ENCODE measurements at places on chromosomes 7 and 10.

DNA sequence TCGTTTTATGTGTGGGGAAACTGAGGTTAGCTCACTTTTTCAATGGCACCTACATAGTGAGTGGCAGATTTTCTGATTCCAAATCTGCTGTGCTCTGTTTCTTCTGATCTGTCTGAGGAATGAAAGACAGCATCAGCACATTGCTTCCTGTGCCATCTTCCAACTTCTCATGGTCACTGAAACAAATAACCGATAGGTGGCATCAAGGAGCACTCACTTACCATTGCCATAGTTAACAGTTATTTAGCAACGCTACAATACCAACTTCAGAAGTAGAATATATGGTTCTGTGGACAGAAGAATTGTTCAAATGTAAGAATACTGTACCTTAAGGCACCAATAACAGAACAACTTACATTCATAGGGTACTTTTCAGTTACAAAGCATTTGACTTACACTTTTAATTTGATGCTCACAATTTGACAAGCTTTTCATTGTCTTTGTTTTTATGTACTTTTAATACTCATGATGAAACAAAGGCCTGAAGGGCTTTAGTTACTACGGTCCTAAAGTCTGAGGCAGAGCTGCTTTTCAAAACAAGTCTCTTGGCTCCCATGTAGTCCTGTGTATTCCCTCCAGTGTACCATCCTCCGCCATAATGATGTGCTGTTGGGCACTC lies 228.9 kb upstream of the TCF7L2 start:
- peak; percentile 62 for DNase-seq

GRCh38 chr7:109073543-109073942 lies 503.9 kb downstream of the DNAJB9 start:
- no peak for DNase-seq

DNA sequence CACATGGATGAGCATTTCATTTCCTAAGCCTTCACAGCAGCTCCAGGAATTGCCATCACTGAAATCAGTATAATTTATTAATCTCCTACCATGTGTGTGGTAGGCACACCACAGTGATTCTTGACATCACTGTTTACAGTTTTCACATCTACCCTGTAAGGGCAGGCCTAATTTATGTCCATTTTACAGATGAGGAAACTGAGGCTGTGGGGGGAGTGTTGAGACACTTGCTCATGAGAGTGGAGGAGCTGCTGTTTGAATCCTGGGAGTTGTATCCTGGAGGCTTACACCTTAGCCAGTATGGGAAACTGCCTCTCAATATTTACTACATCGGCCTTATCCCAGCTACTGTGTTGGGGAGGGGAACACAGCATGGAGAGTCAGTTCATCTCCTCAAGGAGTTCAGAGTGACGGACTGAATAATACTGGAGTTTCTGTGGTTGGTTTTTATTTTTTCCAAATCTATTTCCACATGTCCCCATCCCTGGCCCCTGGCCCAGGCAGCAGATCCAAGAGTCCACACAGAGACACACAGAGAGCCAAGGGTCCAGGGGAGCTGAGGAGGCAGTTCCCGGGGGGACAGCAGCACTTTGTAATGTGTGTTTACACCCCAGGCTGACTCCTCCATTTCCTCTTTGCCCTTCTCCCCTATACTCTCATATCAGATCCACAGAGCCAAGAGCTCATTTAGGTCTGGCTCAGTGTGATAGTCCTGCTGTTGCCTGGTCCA lies 13.2 kb downstream of the UBTD1 start:
- no peak for DNase-seq

- no peak for DNase-seq
Measured at GRCh38 chr10:119166564-119166963, 1.1 kb upstream of the SFXN4 start.

- no peak for DNase-seq
Measured at GRCh38 chr10:7486528-7486927, 75.7 kb upstream of the SFMBT2 start.

GRCh38 chr7:72343991-72344390 lies 68.1 kb downstream of the CALN1 start:
- DNase-seq: no peak

DNA sequence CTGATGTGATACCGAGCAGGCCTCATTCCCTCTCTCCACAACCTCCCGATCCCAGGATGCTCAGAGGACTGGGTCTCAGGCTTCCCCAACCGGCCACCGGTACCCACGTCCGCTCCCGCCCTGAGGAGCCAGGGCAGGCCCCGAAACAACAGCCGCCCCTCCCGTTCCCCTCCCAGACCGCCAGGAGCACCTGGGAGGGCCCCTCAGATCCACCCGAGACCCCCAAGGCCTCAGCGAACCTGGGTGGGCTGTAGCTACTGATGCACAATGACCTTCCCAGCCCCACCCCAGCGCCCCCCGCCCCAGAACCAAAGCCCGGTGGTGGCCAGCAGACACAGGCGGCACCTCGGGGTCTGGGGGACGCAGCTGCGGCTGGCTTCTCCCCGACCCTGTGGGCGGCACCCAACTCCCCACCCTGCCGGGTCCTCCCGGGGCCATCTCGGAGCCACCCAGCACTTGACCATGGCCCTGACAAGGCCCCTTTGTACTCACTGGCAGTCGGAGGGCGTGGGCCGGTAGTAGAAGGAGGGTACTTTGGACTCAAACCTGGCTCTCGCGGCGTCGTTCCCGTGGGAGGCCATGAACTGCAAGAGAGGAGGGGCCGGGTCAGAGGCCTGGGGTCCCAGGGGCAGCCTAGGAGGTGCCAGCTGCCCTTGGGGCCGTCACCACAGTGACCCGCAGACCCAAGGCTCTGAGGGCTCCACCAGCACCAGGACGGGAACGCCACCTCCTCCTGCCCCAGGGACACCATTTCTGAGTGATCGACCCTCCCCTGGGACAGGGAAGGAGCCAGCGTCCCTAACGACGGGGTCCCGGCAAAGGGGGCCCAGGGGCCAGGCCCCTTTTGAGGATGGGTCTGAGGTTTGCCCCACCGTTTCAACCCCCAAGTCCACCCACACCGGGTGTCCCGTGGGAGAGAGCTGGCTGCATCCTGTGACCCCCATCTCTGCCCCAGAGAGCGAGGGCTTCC lies 28.1 kb downstream of the ADAP1 start:
- no peak for DNase-seq

DNA sequence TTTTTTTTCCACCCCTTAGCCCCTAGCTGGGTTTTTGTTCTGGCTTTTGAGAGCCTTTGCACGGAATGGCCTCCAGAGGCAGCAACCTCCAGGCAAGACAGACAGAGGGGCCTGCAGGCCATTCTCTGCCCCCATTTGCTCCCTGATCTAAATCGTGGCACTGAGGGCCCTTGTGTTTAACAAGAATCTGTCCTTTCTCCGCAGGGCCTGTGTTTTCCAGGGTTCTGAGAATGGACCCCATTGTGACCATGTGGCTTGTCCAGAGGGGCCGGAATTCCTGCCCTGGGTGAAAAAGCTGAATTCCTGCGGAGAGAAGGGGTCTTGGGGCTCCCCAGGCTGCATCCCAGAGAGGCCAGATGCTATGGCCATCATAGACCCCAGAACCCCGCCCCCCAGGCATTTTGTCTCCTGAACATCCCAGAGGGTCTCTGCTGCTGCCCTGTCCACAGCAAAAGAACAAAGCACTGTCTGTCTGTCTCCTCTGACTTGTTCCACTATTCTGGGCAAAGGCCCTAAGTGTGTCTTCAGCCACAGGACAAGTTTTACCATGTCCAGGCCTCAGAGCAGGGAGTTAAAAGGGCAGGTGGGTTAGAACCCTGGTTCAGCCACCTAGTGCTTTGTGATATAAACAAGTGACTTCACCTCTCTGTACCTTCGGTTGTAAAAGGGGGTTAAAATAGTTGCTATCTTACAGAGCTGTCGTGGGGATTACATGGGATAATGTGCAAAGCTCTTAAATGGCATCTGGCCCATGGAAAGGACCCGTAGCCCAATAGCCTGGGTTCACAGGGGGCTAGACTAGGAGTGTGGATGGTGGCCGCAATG lies 155.6 kb downstream of the SH3PXD2A start:
- DNase-seq: no peak

DNA sequence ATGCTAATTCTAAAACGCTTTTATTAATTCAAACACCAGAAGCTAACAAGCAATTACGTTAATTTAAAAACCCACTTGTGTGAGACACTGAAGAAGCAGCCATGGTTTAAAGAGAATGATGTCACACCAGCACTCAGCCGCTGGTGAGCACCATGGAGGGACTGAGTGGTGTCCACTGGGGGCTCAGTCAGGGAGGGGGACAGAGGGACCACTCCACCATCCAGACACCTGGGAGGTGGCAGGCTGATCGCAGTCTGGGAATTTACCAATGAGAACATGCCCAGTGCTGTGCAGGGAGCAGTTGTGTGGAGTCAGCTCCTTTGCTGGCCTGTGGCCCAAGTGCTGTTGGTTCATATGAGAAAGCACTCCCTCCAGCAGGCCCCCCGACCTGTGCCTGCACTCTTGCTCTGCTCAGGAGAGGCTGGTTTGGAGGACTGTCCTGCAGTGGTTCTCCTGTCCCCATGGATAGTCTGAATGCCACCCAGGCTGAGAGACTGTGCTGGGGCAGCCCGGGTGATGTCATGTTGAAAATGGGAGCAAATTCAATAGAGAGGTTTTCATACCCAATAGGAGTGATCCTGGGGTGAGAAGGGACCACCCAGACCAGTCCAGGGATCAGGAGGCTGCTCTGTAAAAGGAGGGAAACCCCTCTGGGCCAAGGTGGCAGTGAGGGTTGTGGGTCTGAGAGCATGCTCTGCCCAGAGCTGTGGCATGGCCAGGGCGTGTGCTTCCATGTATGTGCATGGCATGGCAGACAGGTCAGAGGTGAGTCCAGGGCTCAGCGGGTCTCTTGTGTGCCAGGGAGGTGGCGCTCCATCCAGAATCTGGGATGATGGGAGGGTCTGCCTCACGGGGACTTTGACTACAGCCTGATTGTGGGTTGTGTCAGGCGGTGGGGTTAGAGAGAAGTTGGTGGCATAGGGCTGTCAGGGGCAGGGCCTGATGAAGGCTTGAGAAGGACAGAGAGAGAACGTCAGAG lies 12.7 kb downstream of the ADCY1 start:
- no peak for DNase-seq

- DNase-seq: no peak
Measured at GRCh38 chr7:155198196-155198892, 99.3 kb upstream of the INSIG1 start.

DNA sequence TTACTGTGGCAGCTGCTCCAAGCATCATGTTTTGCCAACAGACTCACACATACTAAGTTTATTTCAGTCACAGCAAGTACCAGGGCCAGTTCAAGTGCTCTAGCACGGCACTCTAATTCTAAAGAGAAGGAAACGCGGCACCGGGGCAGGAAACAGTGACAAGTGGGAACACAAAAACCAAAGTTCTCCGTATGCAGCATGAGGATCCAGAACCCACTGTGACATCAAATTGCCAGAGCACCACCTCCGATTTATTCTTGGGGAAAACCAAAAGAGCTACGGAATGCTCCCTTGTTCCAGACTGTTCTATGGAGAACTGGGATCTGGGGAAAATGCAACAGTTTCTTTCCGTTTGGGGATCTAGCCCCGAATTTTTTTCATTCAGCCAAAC lies 448 bp upstream of the PTER start:
- no peak for DNase-seq

DNA sequence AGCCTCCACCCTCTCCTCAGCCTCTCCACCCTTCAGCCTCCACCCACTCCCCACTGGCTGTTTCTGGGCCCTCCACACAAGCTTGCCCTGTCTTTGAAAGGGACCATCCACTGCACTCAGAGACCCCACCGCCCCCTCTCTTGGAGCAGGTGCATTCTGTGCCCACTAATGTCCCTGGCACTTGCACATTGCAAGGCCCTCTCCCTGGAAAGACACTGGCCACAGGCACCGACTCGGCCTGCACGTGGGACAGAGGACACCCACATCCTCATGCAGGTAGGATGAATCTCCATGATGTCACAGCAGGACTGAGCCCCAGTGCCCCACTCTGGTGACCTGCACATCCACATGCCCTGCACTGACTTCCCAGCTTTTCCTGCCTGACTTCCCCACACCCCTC lies 36.8 kb upstream of the EBF3 start:
- DNase-seq: no peak

GRCh38 chr10:104127411-104127810 lies 5.4 kb downstream of the SFR1 start:
- DNase-seq: peak; percentile 66

DNA sequence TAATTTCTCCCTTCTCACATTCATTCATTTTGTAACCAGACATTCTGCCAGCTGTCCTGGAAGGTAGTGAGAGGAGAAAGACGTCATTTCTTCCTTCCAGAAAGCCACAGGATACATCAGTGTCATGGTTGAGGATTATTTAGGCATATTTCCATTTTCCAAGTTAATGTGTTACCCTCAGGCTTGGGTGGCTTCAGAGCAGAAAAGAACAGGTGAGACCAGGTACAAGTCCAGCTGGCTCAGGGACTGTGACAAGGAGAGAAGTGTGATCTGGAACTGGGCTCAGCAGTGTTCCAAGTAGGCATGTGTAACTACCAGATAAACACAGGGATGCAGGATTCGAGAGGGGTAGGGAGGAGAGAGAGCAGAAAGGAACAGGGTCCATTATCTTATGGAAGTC lies 386.9 kb downstream of the GALNT17 start:
- DNase-seq: no peak

DNA sequence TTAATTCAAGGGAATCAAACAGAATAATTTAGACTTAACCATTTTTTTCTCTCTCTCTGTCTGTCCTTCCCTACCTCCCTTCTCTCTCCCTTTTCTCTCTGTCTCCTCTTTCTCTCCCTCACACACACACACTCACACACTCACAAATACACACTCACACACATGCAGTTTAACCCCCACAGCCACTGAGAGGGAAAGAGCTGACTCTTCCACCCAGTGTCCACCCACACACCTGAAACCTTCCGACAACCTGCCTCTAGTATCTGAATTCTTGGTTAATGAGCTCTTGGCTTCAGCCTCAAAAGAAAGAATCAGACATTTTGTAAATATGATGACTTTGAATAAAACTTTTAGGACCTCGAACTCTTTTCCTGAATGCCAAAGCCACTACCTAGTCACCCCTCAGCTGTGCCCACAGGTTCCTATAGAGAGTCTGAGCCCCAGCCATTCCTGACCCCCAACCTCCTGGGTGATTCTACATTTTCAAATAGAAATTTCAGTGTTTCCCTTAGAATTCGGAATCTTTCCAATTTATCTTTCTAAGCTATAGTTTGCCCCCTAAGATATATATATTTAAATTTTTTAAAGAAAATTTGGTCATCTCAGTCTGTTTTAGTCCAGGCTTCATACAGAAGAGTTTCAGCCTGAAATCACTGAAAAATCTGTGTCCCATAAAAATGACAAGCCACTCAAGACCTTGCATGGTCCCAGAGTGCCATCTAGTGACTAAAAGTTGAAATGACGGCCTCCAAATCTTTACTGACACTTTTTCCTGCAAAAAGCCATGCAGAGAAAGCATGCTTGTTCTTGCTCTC lies 202.8 kb downstream of the IPMK start:
- peak; percentile 68 for DNase-seq

All from NAMALWA (cell line).